ENCODE measurements at places on chromosomes 3 and 15.

- no peak for DNase-seq
These were observed 180.7 kb upstream of the GRM7 start for GRCh38 chr3:6680119-6680806.

- no peak for DNase-seq
These were observed 377.4 kb upstream of the RGMA start for GRCh38 chr15:93466380-93466779.

- DNase-seq: no peak
These were observed 655.9 kb downstream of the RBMS3 start for GRCh38 chr3:29936766-29937165.

- peak; percentile 74 for DNase-seq
These were observed 30.5 kb downstream of the PCSK6 start for GRCh38 chr15:101458908-101459578.

DNA sequence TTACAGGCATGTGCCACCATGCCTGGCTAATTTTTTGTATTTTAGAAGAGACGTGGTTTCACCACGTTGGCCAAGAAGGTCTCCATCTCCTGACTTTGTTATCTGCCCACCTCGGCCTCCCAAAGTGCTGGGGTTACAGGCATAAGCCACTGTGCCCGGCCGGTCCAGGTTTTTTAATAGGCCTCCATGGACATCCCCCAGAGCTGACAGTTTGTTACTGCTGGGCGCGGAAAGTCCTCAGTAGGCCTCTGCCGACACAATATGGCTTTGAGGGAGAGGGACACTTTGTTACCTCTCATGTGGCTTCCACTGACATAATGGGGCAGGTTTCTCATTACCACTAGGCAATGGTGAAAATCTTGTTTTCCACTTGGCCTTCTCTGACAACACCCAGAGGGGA lies 152.0 kb downstream of the WNT7A start:
- DNase-seq: no peak
